PC-3 (cell line): ENCODE measurements at places on chromosomes 5 and 9. TPM values are rescaled to one million over a fixed set of nuclear protein-coding genes. Genes with fewer than 3 reads are reported as not detected.

GRCh38 chr9:83701769-83702168 lies 6.0 kb downstream of the UBQLN1 start:
- peak; percentile 55 for DNase-seq

DNA sequence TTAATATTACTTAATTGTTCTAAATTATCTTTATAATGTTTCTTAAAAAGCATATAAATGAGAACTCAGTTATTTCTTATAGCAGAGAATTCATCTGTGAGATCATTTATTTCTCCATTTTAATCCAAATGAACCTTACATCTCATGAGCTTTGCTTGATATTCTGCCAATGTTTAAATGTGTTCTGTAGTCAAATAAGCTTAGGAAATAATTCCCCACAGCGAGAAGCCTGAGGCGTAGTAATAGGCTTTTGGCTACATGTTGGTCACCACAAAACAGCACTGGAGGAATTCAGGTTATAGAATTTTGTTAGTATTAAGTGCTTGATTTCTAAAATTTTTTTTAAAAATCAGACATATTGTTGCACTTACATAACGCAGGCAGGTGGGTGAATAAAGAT lies 585.3 kb upstream of the RORB start:
- DNase-seq = no peak

- no peak for DNase-seq
These were observed 17.6 kb upstream of the MTMR12 start for GRCh38 chr5:32330126-32330971.

DNA sequence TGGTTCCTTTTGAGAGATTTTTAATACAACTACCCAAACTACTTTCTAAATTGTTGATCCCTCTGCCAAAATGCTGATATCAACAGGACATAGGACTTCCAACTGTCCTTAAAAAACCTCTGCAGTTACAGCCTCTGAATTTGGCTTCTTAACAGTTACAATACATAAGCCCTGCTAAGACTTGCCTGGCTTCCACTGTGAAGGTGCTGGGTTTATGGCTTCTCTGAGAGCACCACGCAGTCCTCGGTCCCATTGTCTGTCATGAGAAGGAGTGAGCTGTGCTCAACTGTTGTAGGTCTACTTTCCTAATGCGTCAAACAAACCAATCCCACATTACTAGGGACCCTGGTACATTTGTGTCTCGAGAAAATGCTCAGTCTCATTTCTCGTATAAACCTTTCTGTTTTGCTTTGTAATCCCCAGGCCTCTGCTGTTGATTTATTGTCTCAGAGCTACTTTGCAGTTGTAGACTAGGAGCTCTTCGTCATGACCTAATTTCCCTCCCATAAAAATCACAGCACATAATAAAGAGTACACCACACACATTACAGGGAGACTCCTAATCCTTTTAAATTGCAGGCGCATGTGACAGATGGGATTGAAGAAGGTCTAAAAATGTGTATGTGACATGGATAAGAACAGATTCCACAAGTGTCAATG lies 274.9 kb downstream of the NR3C1 start:
- no peak for DNase-seq

- peak; percentile 96 for DNase-seq
These were observed 146.2 kb upstream of the RASA1 start for GRCh38 chr5:87121304-87122150.

DNA sequence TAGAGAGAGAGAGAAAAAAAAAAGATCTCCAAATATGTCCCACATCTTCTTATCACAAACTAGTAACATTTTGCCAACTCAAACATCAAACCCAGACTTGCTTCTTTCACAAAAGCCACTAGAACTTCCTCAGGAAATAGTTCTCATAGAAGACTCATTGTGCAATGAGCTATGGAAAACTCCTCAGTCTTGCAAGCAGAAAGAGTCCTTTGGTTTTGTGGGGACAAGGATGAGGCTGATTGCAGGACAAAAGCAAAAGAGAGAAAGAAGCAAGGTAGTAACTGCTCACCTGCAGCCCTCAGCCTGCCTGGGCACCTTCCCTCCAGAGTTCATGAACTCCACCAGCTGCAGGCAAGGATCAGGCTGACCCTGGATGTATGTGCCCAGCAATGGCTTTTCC lies 399.0 kb downstream of the IRX1 start:
- no peak for DNase-seq

GRCh38 chr5:2721385-2722138 lies 29.9 kb downstream of the IRX2 start:
- DNase-seq = no peak

DNA sequence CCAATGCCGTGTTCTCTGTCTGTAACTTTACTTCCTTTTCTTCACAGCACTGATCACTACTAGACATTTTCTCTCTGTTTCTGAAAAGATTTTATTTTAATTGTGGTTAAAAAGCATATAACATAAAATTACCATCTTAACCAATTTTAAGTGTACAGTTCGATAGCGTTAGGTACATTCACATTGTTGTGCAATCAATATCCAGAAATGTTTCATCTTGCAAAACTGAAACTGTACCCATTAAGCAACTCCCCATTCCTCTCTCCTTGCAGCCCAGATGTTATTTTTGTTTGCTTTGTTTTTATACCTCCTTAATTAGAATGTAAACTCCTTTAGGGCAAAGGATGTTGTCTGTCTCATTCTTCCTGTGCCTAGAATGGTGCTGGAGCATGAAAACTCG lies 47.5 kb downstream of the COL27A1 start:
- no peak for DNase-seq

- no peak for DNase-seq
These were observed 26.8 kb downstream of the TERT start for GRCh38 chr5:1268056-1268455.

DNA sequence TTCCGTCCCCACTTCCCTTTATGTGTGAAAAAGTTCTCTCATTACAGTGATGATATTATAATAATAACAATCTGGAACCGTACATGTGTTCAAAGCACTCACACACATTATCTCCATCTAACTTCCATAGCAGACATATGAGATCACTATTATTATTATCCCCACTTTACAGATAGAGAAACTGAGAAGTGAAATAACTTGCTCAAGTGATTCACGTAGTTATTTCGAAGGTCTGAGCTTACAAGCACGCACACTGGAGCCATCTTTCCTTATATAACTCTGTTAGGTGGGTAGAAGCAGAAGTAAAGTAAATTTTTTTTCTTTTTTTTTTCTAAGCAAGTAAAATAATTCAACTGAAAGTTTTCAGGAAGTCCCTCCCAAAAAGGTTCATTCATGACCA lies 62.9 kb upstream of the PTGER4 start:
- no peak for DNase-seq

GRCh38 chr5:155024015-155024414 lies 10.5 kb downstream of the KIF4B start:
- DNase-seq = peak; percentile 11

GRCh38 chr5:174520420-174521396 lies 203.7 kb upstream of the MSX2 start:
- no peak for DNase-seq

DNA sequence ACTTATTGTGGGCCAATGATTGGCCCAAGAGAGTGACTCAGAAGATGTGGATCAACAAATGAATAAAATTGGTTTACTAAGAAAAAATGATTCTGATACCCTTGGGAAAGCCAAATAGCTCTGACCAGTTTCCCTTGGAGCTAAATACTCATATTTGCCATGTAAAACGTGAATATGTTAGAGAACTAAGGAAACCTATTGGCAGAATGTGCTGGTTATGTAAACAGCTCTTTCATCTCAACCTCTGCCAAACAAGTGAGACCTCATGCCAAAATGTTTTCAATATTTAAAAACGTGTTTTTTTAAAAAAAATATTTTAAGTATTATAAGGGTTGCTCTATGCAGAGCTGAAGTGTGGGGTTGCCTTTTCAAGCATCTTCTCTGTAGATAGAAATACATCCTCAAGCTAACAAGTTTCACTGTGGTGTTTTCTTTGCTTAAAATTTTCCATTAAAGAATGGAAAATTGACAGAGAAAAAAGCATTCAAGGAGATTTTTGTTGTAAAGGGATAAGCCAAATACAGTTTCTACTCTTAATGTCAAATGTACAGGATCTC lies 186.9 kb upstream of the TUT7 start:
- DNase-seq = no peak

DNA sequence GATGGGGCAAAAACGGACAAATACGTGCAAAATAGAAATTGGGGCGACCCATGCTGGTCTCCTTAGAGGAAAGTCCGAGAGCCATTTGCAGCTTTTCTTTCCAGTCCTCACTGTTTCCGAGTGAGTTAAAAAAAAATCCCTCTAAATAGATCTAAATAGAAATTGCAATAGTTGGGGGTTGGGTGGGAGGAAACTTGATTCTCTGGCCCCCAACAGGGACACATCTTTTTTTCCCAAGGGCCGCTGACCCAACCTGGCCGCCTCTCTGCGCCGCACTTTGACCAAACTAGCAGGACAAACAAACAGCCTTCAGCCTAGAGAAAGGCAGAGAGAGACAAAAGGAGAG lies 2.8 kb upstream of the NKX2-5 start:
- DNase-seq = no peak

DNA sequence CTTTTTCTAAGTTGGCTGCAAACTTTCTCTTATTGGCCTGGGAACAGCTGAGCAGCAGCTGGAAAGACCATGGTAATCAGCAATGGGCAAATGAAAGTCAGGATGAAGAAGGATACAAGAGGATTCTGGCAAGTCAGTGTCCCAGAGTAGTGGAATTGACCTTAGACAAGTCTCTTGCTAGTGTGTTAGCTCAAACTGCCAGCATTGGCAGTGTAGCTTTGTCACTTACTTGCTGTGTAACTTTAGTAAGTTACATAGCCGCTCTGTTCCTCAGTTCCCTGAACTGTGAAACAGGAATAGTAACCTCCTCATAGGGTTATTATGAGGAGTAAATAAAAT lies 3.6 kb downstream of the ALDH1A1 start:
- DNase-seq = no peak

DNA sequence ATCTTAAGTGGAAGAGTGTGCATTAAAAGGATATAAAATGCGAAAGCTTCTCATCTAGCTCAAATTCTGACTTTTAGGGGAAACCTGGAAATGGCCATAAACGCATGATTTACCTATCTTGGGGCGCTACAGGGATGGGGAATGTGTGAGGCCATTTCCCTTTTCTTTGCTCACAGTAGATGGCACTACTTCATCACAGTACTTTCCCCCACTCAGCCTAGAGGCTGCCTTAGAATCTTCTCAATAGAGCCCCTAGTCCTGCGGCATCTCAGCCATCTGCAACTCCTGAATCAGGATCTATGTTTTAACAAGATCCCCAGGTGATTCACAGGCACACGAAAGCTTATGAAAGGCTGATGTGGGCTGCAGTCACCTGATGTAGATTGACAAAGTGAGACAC lies 110.8 kb downstream of the LHFPL2 start:
- peak; percentile 65 for DNase-seq

- peak; percentile 34 for DNase-seq
These were observed 10.8 kb downstream of the OR13J1 start for GRCh38 chr9:35859310-35859989.

- DNase-seq = no peak
These were observed 8.8 kb upstream of the LCP2 start for GRCh38 chr5:170306381-170306831.

- DNase-seq = no peak
These were observed 102.3 kb upstream of the ADAMTSL1 start for GRCh38 chr9:18371621-18372020.

- DNase-seq = no peak
These were observed 29.9 kb downstream of the TMEM161B start for GRCh38 chr5:88238732-88239131.

DNA sequence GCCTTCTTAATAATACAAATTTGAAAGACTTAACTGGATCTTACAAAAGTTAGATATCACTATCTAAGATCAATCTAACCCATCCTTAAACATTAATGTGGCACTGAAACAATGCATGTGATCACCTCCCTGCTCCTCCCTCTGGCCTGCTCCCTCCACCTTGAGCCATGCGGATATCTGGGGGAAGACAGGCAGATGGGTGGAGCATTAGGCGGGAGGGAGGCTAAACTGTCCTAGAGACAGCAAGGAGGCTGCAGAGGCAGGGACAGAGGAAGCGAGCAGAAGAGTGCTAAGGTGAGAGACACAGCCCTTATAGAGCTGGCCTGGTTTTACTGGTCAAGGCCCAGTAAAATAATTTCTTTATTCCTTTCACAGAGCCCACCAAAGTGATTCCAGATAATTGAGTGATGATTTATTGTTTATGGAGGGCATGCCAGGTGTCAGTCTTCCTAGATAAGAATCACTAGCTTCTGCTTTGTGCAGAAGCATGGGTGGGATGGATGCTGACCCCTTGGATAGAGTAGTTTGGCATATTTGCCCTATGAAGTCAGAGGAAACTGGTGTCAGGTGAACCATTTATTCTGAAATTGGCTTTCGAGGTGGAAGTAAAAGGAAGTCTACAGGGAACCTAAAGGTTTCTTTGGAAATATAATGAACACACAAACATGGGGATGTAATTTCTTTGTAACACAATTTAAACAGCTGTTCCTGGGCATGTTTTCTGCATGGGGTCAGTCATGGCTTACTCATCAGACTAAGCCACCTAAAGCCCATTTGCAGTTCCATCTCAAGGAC lies 188.3 kb downstream of the GNAQ start:
- no peak for DNase-seq

DNA sequence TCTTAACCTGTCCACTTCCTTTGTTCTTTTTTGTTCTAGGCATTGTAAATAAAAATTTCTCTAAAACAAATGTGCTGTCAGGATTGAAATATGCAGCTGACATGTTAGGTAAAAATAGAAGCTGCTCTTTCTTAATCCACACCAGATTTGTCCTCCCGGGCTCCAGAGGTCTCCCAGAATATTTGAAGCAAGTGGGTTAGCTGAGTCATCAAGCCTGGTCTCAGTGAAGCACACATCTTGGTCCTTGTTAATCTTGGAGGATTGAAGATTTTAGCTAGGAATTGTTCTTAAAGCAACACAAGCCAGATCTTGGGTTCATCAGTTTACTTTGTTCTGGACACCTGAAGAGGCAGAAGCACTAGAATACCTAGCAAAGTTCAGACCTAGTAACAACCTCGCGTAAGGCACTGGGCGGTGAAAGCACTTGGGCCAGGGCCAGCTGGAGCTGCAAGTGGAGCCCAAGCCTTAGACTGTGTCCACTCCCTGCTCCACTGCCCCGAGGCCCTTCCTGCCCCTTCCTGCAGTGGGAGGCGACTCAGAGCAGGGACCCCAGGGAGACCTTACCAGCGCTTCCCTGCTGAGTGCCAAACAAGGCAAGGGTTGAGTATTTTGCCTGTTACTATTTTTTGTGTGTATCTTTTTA lies 36.5 kb downstream of the HABP4 start:
- DNase-seq = peak; percentile 11

- DNase-seq = peak; percentile 28
These were observed 200.0 kb upstream of the S1PR3 start for GRCh38 chr9:88791105-88791805.

MXD3 gene
- total RNA-seq = 45.7 and 55.1 TPM in 2 replicates

MARCOL gene
- total RNA-seq = not detected in 2 replicates

ZNF883 gene
- total RNA-seq = not detected in 2 replicates

C5 gene
- total RNA-seq = 1.6 and 2.9 TPM in 2 replicates

CCDC171 gene
- 1.7 and 2.7 TPM in 2 replicates for total RNA-seq

CTXN3 gene
- total RNA-seq = not detected in 2 replicates

SV2C gene
- total RNA-seq = not detected in 2 replicates

ADAMTS19 gene
- total RNA-seq = not detected in 2 replicates

CAVIN4 gene
- 0.95 and 1.0 TPM in 2 replicates for total RNA-seq

NR3C1 gene
- 13.0 and 14.5 TPM in 2 replicates for total RNA-seq

PCDHAC2 gene
- total RNA-seq = 4.2 and 8.2 TPM in 2 replicates

TAF1L gene
- 0.23 TPM in 1 of 2 replicates, not detected in the other for total RNA-seq

CRB2 gene
- not detected in 2 replicates for total RNA-seq

NUTM2G gene
- not detected in 2 replicates for total RNA-seq

SLCO4C1 gene
- total RNA-seq = not detected in 2 replicates
